Left renal cortex interstitium (tissue), 4 donors: ENCODE measurements at places on chromosomes 1 and 21.

GRCh38 chr1:97565886-97566285 is 354.9 kb downstream of the DPYD start:
- DNase-seq: no peak

DNA sequence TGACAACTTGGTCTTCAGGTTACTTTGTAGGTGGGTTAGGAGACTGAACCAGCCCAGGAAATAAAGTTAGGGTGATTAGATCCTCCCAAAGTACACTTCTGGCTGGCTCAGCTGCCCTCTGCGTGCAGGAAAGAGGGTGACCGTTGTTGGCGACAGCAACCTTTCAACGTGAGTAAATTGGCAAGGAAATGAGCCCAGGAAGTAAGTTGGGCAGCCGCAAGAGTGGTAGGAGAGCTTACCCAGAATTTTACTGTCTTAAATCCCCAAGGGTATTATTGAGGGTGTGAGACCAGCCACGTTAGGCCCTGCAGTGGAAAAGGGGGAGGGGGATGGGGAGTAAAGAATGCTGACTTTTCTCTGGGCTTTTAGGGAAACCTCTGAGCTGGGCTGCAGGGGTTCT is 1.6 kb downstream of the TENT5C start:
- DNase-seq: no peak

DNA sequence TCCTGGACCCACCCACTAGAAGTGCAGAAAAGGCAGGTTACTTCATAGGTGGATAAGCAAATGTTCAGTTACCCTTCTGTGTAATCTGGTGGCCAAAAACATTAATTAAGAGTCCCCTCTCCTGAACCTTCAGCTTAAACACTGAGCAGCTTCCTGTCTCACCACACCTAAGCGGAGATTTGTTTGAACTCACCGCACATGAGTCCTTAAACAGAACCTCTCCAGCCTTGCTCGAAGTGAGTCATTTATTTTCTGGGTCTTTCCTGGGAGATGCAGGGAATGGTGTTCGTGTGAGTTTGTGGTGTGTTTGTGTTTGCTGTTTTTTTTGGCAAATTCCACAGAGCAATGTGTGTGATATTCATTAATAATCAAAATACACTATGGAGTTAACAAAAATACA is 7.6 kb upstream of the FNBP1L start:
- DNase-seq: no peak

DNA sequence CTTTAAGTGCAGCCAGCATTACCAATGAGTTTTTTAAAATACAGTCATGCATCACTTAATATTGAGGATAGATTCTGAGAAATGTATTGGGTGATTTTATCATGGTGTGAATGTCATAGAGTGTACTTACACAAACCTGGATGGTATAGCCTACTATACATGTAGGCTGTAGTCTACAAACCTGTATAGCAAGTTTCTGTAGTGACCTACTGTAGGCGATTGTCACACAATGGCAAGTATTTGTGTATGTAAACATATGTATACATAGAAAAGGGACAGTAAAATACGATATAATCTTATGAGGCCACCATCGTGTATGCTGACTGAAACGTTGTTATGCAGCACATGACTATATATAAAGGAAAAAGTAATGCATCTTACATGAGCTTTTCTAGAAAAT is 48.2 kb downstream of the RPE65 start:
- DNase-seq: no peak

DNA sequence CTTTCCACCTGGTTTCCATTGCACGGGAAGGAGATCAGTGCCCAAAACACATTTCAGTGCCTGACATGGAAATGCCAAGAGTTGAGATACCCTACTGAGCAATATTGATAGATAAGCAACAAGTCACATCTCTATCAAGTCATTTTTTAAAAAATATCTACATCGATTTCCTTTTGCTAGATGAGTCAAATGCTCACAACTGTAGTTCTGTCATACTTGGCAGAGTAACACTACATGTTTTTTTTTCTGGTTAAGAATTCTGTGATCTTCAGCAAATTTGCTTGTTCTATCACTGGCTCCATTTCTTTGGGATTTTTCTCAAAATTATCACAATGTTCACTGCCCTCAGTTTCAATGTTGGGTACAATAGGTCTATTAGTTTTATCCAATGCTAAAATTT is 145.4 kb downstream of the ZC3H11B start:
- no peak for DNase-seq

GRCh38 chr1:212597487-212597886 is 11.1 kb upstream of the ATF3 start:
- no peak for DNase-seq

- peak; percentile 3 for DNase-seq
Measured at GRCh38 chr1:215992620-215993019, 425.5 kb downstream of the KCTD3 start.

DNA sequence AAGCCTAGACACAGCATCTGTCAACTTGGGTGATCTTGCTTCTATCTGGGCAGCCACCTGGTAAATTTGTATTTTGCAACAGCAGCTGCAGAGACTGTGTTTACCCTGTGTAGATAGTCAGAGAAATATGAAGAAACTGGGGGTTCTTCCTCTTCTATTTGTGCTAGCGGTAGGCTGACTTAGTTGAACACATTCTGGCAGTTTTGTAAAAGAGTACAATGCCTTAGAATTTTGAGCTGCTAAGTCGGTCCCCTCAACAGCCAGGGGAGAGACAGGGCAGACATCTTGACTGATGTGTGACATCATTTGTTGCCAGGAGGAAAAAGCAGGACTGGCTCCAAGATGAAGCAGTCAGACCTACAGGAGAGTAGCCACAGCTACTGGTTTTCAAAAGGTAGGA is 53.7 kb downstream of the KCNJ6 start:
- no peak for DNase-seq

DNA sequence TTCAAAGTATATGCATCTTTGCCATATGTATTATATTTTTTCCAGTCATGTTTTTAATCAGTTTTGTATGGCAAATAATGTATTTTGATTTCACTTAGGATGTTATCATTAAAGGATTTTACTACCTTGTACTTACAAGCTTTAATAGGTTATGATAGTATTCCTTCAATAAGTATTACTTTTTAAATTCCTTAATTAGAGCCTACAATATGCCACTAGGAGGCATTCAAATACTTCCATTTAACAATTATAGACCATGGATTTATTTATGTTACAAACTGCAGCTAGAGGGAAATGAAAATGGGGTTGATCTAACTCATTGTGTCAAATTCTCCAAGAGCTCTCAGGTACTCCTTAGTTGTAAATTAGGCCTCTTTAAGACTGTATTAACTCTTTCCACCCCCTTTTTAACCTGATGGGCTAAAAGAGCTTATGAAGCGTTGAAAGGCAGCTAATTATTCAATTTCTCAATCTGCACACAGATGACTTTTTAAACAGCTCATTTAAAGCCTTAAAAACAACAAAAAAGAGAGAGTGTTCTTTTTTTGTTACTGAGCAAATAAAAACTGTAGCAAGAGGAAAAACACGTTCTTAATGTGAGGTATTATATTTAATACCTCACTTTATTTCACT is 156.2 kb downstream of the DENND1B start:
- peak; percentile 15 for DNase-seq

DNA sequence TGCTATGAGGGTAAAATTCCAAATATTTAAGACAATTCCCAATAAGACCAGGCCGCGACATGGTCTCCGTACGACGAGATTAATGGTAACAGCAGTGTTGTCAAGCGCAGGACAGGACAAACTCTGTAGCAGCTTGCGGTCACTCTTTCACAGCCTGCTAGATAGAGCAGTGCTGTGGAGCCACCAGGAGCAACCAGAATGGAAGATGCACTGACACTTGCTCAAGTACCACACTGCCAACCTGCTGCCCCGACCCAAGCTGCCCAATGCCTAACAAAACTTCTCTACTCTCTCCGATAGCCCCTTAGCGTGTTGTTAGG is 636 bp downstream of the WARS2 start:
- DNase-seq: no peak

GRCh38 chr1:14735841-14736240 is 137.4 kb downstream of the KAZN start:
- no peak for DNase-seq

- no peak for DNase-seq
Measured at GRCh38 chr1:213120386-213120785, 69.3 kb downstream of the RPS6KC1 start.

- DNase-seq: no peak
Measured at GRCh38 chr1:60222360-60223115, 149.0 kb upstream of the C1orf87 start.

- no peak for DNase-seq
Measured at GRCh38 chr1:31981456-31981839, 32.2 kb upstream of the KHDRBS1 start.

- no peak for DNase-seq
Measured at GRCh38 chr1:155228096-155228427, 19.6 kb downstream of the MTX1 start.

GRCh38 chr1:226608699-226609505 is 60.3 kb downstream of the STUM start:
- DNase-seq: peak; percentile 38

GRCh38 chr1:26951821-26952497 is 8.3 kb downstream of the KDF1 start:
- DNase-seq: no peak

DNA sequence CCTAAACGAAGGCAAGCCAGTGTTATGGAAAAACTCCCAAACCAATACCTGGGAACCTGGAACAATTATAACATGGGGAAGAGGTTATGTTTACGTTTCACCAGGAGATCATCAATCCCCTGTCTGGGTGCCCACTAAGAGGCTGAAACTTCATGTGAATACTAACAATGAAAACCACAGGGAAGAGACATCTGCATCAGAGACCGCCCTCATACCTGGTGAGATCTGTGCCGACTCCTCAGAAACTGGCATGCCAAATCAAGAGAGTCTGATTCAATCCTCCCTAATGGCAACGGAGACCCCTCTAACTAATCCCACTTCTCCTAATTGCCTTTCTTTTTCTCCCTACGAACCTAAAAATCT is 163.2 kb downstream of the IER5 start:
- DNase-seq: no peak

DNA sequence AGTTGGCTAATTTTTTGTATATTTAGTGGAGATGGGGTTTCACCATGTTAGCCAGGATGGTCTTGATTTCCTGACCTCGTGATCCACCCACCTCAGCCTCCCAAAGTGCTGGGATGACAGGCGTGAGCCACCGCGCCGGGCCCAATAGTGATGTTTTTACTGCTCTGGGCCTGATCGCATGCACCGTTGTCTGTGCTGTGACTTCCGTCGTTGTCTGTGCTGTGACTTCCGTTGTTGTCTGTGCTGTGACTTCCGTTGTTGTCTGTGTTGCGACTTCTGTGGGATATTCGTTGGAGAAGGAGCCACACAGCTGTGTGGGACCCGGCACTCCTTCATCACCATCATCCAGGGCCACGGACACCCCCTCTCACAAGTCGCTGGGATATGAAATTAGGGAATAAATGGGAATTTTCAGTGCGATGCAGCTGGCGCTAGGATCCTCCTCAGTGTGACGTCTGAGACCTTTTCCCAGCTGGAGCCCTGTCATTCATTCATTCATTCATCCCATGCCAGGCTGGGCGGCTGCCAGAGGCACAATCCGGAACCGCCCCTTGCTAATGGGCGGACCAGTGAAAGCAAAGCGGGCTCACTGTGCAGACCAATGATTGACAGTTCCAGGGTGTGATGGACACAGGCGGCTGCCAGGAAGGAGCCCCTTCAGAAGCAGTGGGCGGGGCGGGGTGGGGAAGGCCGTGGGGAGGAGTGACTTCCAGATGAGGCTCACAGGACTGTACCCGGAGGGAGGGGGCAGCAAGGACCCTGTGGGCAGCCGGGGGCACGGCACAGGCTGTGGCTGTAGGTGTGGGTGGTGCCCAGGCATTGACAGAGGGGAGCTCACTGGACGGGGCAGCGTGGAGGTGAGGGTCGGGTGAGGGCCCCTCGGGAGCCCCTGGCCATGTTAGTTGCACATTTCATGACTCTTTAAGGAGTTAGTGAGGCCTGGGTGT is 48.9 kb downstream of the PRKCZ start:
- DNase-seq: no peak

DNA sequence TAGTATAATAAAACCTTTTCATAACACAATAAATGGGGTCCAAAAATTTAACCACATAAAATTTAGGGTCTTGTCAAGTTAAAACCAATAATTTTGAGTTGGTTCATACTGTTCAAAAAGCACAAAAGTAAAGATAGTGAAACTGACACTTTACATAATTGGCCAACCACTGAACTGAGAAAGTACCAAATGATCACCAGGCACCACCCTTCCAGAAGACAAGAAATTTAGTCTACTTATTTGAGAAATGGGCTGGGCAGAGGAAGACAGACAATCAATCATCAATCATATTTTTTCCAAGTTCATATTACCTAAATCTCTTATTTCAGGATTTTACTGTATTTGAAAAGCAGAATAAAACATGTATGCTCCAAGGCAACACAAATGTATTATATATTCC is 6.5 kb upstream of the GOLPH3L start:
- DNase-seq: no peak

DNA sequence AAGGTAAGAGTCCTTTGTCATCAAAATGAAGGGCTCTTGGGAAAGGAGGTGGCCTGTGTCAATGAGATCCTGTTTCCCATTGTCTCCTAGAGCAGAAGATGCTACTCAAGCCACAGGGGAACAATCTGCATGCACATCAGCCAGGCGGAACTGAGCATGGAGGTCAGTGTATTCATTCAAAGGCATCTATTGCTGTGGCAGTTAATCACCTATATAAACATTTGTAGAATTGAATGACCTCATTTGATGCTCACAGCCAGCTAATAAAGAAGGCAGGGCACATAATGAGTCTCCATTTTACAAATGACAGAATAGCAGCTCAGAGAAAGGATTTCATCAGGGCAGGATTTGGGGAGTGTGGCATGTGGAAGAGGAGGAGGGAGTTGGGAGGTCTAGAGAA is 5.7 kb upstream of the FYB2 start:
- no peak for DNase-seq
